ENCODE measurements at places on chromosomes 2 and 18. TPM values are rescaled to one million over a fixed set of nuclear protein-coding genes. Genes with fewer than 3 reads are reported as not detected.

GRCh38 chr18:49175071-49175470 lies 224.3 kb upstream of the SMAD7 start:
- DNase-seq: peak; percentile 79

DNA sequence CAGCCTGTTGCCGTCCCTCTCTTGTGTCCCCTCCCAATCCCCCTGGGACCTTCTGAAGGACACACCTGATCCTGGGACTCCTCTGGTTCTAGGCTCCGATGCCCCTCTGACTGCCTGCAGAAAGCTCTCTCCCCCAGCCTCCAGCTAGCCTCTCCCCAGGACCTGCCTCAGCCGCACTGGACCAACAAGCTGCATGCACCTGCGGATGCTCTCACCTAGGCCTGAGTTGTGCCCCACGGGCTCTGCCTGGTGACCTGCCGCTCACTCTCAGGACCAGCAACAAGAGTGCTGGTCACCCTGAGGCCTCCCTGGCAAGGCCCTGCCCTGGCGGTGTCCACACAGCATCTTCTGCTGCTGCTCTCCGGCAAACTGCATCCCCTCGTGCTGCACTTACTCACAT lies 63.0 kb downstream of the EIPR1 start:
- DNase-seq: no peak

DNA sequence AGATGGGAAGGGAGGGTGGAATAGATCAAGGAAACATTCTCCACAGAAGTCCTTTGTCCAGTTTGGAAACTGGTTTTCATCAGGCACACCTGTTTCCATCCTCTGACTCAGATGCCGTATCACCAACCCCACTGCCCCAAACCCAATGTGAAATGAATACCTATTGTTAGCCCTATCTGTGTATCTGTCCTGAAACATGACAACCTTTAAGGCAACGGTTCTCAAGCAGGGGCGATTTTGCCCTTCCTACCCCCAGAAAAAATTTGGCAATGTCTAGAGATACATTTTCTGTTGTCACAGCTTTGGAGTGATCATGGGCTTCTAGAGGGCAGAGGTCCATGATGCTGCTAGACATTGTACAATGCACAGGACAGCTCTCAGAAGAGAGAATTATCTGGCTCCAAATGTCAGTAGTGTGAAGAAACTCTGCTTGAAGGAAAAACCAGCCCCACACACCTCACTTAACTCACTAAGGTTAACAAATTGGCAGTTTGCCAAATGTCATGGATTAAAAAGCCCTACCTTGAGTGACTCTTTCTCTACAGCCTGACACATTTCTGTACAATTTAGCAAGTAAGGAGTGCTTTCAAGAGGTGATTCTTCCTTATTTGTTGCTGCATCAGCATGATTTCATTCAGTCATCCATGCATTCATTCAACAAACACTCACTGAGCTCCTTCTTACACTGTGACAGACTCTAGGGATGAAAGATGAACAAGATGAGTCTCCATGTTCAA lies 3.4 kb downstream of the SCTR start:
- no peak for DNase-seq

- no peak for DNase-seq
Observed at GRCh38 chr2:197975931-197976519, 171.6 kb downstream of the PLCL1 start.

DNA sequence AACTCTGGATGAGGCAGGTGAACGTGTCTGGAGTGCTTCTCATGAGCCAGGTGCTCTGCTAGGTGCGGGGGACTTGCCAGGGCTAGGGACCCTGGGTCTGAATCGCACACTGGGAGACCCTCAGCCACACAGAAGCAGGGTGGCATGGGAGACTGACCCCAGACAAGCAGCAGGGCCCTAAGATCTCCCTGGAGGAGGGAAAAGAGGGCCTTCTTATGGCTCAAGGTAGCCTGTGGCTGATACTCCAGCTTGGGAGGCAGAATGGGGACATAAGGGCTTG lies 12.8 kb upstream of the CIB4 start:
- DNase-seq: no peak

GRCh38 chr2:230687498-230687897 lies 25.1 kb upstream of the CAB39 start:
- peak; percentile 58 for DNase-seq

DNA sequence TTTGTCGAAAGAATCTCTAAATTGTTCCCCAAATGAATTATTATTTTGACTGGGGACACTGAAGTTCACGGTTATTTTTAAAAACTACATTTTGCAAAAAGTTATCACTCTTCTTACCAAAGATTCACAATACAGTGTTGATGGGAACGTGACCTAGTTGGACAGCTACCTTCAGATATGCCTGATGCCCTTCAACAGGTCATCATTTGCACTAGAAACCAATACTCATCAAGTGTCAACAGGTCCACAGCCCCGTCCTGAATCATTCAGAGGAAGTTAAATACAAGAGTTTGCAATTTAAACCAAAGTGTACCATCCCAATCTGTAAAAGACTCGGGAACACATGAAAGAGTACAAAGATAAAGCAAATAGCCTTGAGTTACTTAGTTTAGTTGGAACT lies 28.3 kb downstream of the BCL2 start:
- DNase-seq: no peak

DNA sequence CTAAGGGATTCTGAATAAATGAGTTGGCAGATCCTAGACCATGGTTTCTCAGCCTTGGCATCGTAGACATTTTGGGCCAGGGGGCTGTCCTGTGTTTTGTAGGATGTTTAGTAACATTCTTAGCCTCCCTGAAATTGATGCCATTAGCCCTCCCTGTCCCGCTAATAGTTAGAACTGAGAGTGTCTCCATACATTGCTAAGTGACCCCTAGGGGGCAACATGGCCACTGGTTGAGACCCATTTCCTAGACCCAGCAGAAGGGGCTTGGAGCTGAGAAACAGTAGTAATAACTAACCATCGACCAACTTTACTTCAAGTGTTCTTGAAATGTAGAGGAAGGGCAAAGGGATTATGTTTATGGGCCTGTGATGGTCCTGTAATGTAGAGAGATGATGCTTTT lies 40.8 kb downstream of the KCMF1 start:
- no peak for DNase-seq

- peak; percentile 64 for DNase-seq
Observed at GRCh38 chr18:48539406-48540250, 797 bp downstream of the CTIF start.

GRCh38 chr2:208311954-208312353 lies 45.9 kb downstream of the PIKFYVE start:
- no peak for DNase-seq

- DNase-seq: no peak
Observed at GRCh38 chr2:74428675-74429074, 7.1 kb downstream of the WDR54 start.

GRCh38 chr2:54855434-54855833 lies 132.0 kb downstream of the EML6 start:
- DNase-seq: no peak

Gene MBD2
- 35.8 TPM for total RNA-seq

Gene ACMSD
- not detected for total RNA-seq

Gene KYNU
- total RNA-seq: 0.64 TPM

Measured in fibroblast of villous mesenchyme (primary cell).